ENCODE measurements at places on chromosomes 5 and 9. TPM values are rescaled to one million over a fixed set of nuclear protein-coding genes. Genes with fewer than 3 reads are reported as not detected.

- no peaks in the 10 kb centered on the region for H3K36me3 ChIP-seq
- H3K4me1 ChIP-seq: peaks cover 9% of the 10 kb centered on the region
- H3K27me3 ChIP-seq: no peaks in the 10 kb centered on the region
- DNase-seq: peak; percentile 53
Observed at GRCh38 chr9:115254287-115255180, 136.6 kb upstream of the TNC start.

- DNase-seq: no peak
- peaks cover 2% of the 10 kb centered on the region for H3K36me3 ChIP-seq
- no peak overlapping the region for H3K27ac ChIP-seq
- no peaks in the 10 kb centered on the region for H3K27me3 ChIP-seq
- H3K4me3 ChIP-seq: no peak overlapping the region
Observed at GRCh38 chr9:121684381-121685145, 33.1 kb downstream of the DAB2IP start.

DNA sequence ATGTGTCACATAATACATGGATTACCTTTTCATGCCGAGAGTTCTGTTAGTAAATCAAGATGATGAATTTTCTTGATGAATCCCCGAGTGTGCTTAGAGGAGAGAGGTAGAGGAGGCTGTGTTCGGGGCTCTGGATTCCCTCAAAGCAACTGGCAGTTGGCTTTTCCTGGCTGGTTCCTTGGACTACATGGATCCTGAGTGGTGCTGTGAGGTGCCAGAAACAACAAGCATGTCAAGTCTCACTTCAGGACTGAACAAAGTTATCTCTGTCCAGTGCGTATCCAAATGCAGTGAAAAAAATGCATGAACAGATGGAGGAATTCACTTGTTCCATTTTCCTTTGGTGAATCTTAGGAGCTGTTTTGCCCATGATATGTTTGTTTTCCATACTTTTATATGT is 231.7 kb downstream of the FBXL7 start:
- H3K27me3 ChIP-seq: no peaks in the 10 kb centered on the region
- no peaks in the 10 kb centered on the region for H3K4me1 ChIP-seq
- H3K27ac ChIP-seq: no peak overlapping the region
- no peaks in the 10 kb centered on the region for H3K36me3 ChIP-seq
- no peak overlapping the region for H3K4me3 ChIP-seq

- no peaks in the 10 kb centered on the region for H3K36me3 ChIP-seq
- H3K27ac ChIP-seq: no peak overlapping the region
- no peak overlapping the region for H3K4me3 ChIP-seq
Observed at GRCh38 chr9:30103647-30104394, 2280.6 kb upstream of the ACO1 start.

DNA sequence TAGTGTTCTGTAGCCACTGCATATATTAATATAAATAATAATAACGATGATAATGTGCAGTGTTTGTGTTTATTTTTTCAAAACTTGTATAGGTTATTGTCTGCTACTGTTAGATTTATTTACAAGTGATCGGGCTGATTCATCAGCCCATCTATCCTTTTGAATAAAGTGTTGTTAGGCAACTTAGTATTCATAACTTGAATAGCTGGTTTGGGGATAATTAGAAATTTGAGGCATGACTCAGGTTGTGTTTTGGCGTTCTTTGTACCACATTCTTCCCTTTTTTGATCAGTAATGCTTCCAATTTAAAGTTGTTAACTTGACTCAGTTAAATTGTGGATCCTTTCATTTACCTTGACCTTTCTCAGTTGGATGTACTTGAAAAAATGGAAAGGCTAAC is 69.7 kb downstream of the FOCAD start:
- no peaks in the 10 kb centered on the region for H3K27me3 ChIP-seq
- peaks cover 2% of the 10 kb centered on the region for H3K36me3 ChIP-seq

- H3K27me3 ChIP-seq: no peaks in the 10 kb centered on the region
- H3K36me3 ChIP-seq: peaks cover 7% of the 10 kb centered on the region
- H3K27ac ChIP-seq: no peak overlapping the region
- no peaks in the 10 kb centered on the region for H3K4me1 ChIP-seq
Observed at GRCh38 chr9:95116002-95116807, 201.3 kb downstream of the FANCC start.

DNA sequence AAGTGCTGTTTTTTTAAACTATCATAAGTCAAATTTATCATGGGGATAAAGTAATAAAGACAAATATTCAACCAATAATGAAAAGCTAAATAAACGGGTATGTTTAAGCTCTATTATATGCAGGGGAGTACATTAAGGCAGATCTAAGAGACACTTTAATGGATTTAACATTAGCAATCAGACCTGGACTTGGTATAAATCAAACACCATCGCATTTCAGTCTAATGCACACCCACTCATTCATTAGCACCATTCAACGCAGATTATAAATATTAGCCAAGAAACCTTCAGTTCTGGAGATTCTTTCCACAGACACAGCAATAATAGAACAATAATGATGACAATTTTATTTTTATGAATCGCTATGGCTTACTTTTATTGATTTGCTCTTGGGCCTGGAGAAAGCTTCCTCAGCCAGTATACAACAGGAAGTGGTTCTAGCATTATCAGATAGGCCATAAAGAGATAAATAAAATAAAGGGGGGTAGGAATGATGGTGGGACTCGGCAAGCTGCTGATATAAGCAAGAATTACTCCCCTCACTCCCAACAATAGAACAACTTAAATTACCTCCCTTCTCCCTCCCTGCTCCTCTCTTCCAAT is 172.2 kb downstream of the PSAT1 start:
- H3K27me3 ChIP-seq: peaks cover 2% of the 10 kb centered on the region
- no peak overlapping the region for H3K4me3 ChIP-seq
- no peak overlapping the region for H3K27ac ChIP-seq
- DNase-seq: no peak
- no peaks in the 10 kb centered on the region for H3K4me1 ChIP-seq

- no peaks in the 10 kb centered on the region for H3K36me3 ChIP-seq
- H3K4me1 ChIP-seq: no peaks in the 10 kb centered on the region
- H3K4me3 ChIP-seq: no peak overlapping the region
- H3K27me3 ChIP-seq: no peaks in the 10 kb centered on the region
- DNase-seq: no peak
- H3K27ac ChIP-seq: no peak overlapping the region
Observed at GRCh38 chr5:5291357-5291756, 131.1 kb upstream of the ICE1 start.

GRCh38 chr5:63050916-63051315 is 472.3 kb downstream of the LRRC70 start:
- H3K36me3 ChIP-seq: no peaks in the 10 kb centered on the region
- DNase-seq: no peak
- no peak overlapping the region for H3K27ac ChIP-seq
- H3K4me3 ChIP-seq: no peak overlapping the region

DNA sequence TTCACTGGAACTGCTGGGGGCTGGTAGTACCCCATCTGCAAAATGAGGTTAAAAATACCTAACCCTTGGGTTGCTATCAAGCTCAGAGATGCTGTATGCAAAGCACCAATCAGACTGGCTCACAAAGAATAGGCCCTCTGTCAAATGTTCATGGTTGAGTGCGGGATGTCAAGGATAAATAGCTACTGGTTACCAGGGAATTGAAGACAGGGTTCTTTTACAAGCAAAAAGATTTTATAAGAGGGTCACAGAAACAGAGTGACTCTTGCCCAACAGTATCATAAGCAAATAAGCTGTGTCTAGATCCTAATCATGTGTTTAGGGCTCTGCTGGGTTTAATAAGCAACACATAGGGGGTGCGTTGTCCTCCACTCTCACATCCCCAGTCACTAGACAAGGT is 11.9 kb downstream of the SYK start:
- no peaks in the 10 kb centered on the region for H3K36me3 ChIP-seq
- H3K27me3 ChIP-seq: no peaks in the 10 kb centered on the region
- no peak overlapping the region for H3K27ac ChIP-seq
- no peak overlapping the region for H3K4me3 ChIP-seq
- DNase-seq: no peak

GRCh38 chr5:57550132-57550531 is 67.5 kb upstream of the ACTBL2 start:
- H3K27me3 ChIP-seq: no peaks in the 10 kb centered on the region
- DNase-seq: no peak
- no peak overlapping the region for H3K27ac ChIP-seq
- H3K4me1 ChIP-seq: peaks cover 2% of the 10 kb centered on the region
- no peaks in the 10 kb centered on the region for H3K36me3 ChIP-seq
- H3K4me3 ChIP-seq: no peak overlapping the region

- no peak overlapping the region for H3K4me3 ChIP-seq
- peaks cover 8% of the 10 kb centered on the region for H3K4me1 ChIP-seq
- H3K27ac ChIP-seq: no peak overlapping the region
- H3K27me3 ChIP-seq: no peaks in the 10 kb centered on the region
- peaks cover 47% of the 10 kb centered on the region for H3K36me3 ChIP-seq
Observed at GRCh38 chr9:130866474-130866965, 30.1 kb downstream of the QRFP start.

GRCh38 chr9:2967766-2968165 is 123.9 kb upstream of the PUM3 start:
- no peaks in the 10 kb centered on the region for H3K27me3 ChIP-seq
- DNase-seq: no peak
- H3K36me3 ChIP-seq: no peaks in the 10 kb centered on the region
- H3K4me1 ChIP-seq: no peaks in the 10 kb centered on the region
- no peak overlapping the region for H3K4me3 ChIP-seq

DNA sequence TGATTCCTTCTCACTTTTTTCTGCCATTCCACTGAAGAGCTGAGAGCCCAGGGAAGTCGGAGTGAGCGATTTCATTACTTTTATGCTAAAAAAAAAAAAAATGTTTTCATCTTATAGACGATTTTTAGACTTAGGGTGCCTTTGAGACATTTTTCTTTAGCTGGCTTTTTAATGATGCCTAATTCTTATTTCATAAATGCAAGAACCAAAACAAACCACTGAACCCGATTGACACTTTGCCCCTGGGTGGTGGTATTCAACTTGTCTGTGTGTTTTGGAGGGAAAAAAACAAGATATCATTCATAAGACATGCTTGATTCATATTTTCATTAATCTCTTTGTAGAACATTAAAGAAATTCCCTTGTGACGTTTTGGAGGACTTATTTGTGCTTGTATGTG is 2.4 kb downstream of the TLE4 start:
- H3K36me3 ChIP-seq: no peaks in the 10 kb centered on the region
- peak overlapping the region; percentile 83 for H3K4me3 ChIP-seq
- no peaks in the 10 kb centered on the region for H3K27me3 ChIP-seq
- no peak overlapping the region for H3K27ac ChIP-seq
- peaks cover 4% of the 10 kb centered on the region for H3K4me1 ChIP-seq

DNA sequence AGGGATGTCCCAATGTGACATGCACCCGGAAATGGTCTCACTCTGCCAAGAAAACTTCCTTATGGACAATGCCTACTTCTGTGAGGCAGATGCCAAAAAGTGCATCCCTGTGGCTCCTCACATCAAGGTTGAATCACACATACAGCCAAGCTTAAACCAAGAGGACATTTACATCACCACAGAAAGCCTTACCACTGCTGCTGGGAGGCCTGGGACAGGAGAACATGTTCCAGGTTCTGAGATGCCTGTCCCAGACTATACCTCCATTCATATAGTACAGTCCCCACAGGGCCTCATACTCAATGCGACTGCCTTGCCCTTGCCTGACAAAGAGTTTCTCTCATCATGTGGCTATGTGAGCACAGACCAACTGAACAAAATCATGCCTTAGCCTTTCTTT is 37.6 kb upstream of the CCDC152 start:
- no peaks in the 10 kb centered on the region for H3K36me3 ChIP-seq
- no peaks in the 10 kb centered on the region for H3K4me1 ChIP-seq
- H3K27ac ChIP-seq: no peak overlapping the region
- H3K4me3 ChIP-seq: no peak overlapping the region
- DNase-seq: no peak

Gene GALT
- 12.5 TPM for total RNA-seq

Gene IL3
- total RNA-seq: not detected
